CD4-positive, alpha-beta memory T cell (primary cell): ENCODE measurements at places on chromosomes 13 and 19. TPM values are rescaled to one million over a fixed set of nuclear protein-coding genes. Genes with fewer than 3 reads are reported as not detected.

The SNRPD2 gene
- total RNA-seq = 380 TPM

The IGFL1 gene
- total RNA-seq = not detected

The SIGLEC14 gene
- total RNA-seq = 0.69 TPM

The CD79A gene
- 1.3 TPM for total RNA-seq

The TMPRSS9 gene
- not detected for total RNA-seq

The DLL3 gene
- not detected for total RNA-seq

The PSG2 gene
- total RNA-seq = not detected

The KCNN4 gene
- total RNA-seq = 33.9 TPM

The LSR gene
- 45.8 TPM for total RNA-seq

The ZNF814 gene
- 32.3 TPM for total RNA-seq

The ADGRE3 gene
- total RNA-seq = not detected

The NANOS3 gene
- total RNA-seq = not detected

The CCDC169 gene
- not detected for total RNA-seq

The SOX1 gene
- not detected for total RNA-seq

The PSG3 gene
- total RNA-seq = not detected

The INSR gene
- 2.2 TPM for total RNA-seq

The SACS gene
- 32.8 TPM for total RNA-seq

The EPSTI1 gene
- total RNA-seq = 19.4 TPM

The TINCR gene
- total RNA-seq = 1.4 TPM

The CYP4F2 gene
- total RNA-seq = not detected

The UBAC2 gene
- total RNA-seq = 89.0 TPM

The COLGALT1 gene
- total RNA-seq = 68.3 TPM

The ZNF540 gene
- total RNA-seq = 24.5 TPM

The ZNF724 gene
- 6.1 TPM for total RNA-seq

The SHANK1 gene
- not detected for total RNA-seq

The MAMSTR gene
- 2.5 TPM for total RNA-seq

The FAM187B gene
- not detected for total RNA-seq

The RNASEH2A gene
- total RNA-seq = 12.6 TPM

The HSH2D gene
- total RNA-seq = 18.8 TPM

The COL5A3 gene
- 3.5 TPM for total RNA-seq

The PRR19 gene
- 0.64 TPM for total RNA-seq

The AP1M2 gene
- total RNA-seq = not detected

The TMEM150B gene
- 1.3 TPM for total RNA-seq

The CCDC194 gene
- 2.5 TPM for total RNA-seq

The KLK10 gene
- total RNA-seq = not detected

The DCLK1 gene
- not detected for total RNA-seq

The C19orf67 gene
- 0.55 TPM for total RNA-seq

The NLRP7 gene
- total RNA-seq = not detected

The TGFBR3L gene
- total RNA-seq = 1.00 TPM

The TJP3 gene
- total RNA-seq = 20.2 TPM

The LILRA1 gene
- not detected for total RNA-seq

The SBSN gene
- not detected for total RNA-seq

The TIMM50 gene
- 47.2 TPM for total RNA-seq

The ZNF443 gene
- 10.3 TPM for total RNA-seq

The FSTL3 gene
- total RNA-seq = 3.4 TPM

The PDE4C gene
- total RNA-seq = not detected

The ZNF358 gene
- total RNA-seq = 8.7 TPM
